Stomach (tissue), 19 donors: ENCODE measurements at places on chromosomes 11 and 22.
A peak's percentile ranks its signal among the peaks of the same experiment; 100 is the strongest.

DNA sequence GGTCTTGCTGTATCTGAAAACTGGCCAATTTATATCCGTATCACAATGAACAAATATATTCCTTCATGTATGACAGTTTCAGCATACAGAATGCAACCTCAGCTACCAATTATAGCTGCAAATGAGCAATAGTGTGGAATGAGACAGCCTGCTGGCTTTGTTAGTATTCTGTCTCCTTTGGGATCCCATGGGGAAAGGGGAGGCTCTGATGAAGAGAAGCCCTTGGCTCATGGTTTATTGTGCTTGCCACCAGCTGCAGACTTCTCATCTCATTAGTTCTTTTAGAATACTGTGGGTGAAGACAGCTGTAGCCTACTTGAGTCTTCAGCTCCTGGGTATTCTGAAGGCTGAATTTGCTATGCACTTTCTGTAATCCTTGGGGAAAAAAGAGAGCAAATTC, 42.4 kb downstream of the PITPNB start:
- no peak for DNase-seq

DNA sequence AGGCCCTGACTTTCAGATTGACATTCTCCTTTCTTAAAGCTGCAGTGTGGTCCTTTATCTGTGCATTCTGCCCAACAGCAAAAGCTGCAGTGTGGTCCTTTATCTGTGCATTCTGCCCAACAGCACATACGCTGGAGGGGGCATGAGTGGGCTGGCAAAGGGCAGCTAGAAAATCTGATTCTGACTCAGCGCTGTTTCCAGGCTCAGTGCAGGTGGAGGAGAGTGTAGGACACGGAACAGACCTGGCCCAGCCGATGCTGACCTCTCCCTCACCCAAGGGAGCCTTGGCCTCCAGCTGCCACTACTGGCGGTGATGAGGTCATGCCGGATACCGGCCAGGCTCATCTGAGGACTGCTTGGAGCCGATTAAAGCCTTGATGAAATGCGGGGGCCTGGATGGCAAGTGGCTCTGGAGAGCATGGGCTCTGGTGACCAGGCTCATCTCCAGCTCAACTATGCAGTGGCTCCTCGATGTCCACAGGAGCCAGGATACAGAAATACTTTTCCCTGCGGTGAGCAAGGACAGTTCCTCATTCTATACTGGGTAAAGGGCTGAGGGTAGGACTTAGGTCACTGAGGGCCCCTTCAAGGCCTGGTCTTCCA, 84.6 kb downstream of the CLPB start:
- no peak for DNase-seq

GRCh38 chr11:80365076-80365725, 924.4 kb upstream of the TENM4 start:
- peak; percentile 46 for DNase-seq

DNA sequence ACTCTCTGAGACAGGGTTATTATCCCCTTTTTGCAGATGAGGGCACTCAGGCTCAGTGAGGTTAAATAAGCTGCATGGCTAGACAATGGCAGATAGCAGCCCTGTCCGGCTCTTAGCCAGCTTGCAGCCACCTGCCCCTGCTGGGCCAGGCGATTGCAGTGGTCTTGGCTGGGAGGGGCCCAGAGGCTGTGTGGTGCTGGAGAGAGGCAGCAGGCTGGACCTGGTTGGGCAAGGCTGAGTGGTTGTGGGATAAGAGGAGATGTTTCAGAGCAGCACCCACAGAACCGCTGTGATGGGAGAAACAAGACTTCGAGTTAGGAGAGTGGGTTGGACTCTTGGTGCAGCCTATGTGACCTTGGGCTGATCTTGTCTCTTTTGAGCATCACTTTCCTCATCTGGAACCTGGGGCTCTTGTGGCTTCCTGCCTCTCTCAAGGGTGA, 25.5 kb downstream of the PTPRJ start:
- no peak for DNase-seq

GRCh38 chr11:2510626-2511402, 66.0 kb downstream of the KCNQ1 start:
- DNase-seq, result peak; percentile 19
